Heart right ventricle (tissue), 16 donors: ENCODE measurements at places on chromosomes 6 and 20. TPM values are rescaled to one million over a fixed set of nuclear protein-coding genes. Genes with fewer than 3 reads are reported as not detected.

DNAAF9 gene
- 31.3 TPM for total RNA-seq

TREM1 gene
- 3.1 TPM for total RNA-seq

SULF2 gene
- total RNA-seq: 25.6 TPM

EPPIN gene
- total RNA-seq: not detected

SLC29A1 gene
- 173 TPM for total RNA-seq

SIRPG gene
- not detected for total RNA-seq

PCK1 gene
- total RNA-seq: 0.79 TPM

ILRUN gene
- total RNA-seq: 143 TPM

TNXB gene
- total RNA-seq: 75.0 TPM

KCNQ5 gene
- total RNA-seq: not detected
